ENCODE measurements at places on chromosomes 1 and 21. TPM values are rescaled to one million over a fixed set of nuclear protein-coding genes. Genes with fewer than 3 reads are reported as not detected.

VCAM1 gene
- 37.8 TPM for total RNA-seq

SLC30A10 gene
- total RNA-seq, result not detected

NPL gene
- 2.9 TPM for total RNA-seq

LINGO4 gene
- total RNA-seq, result not detected

LEMD1 gene
- total RNA-seq, result 10.4 TPM

SIPA1L2 gene
- 17.9 TPM for total RNA-seq

SYNC gene
- total RNA-seq, result 18.8 TPM

LENEP gene
- not detected for total RNA-seq

SAMD11 gene
- total RNA-seq, result 0.48 TPM

FCAMR gene
- 0.24 TPM for total RNA-seq

WDR64 gene
- not detected for total RNA-seq

CYP4A22 gene
- not detected for total RNA-seq

CHD5 gene
- not detected for total RNA-seq

LORICRIN gene
- total RNA-seq, result not detected

KCNE2 gene
- not detected for total RNA-seq

RGSL1 gene
- not detected for total RNA-seq

CHRNB2 gene
- not detected for total RNA-seq

MRPS15 gene
- 86.5 TPM for total RNA-seq

HES2 gene
- total RNA-seq, result 299 TPM

TMCO4 gene
- 10.1 TPM for total RNA-seq

DNAJC28 gene
- 0.85 TPM for total RNA-seq

Data from tracheal epithelial cell (primary cell).